CD4-positive, alpha-beta T cell treated with Interferon gamma for 1 hour (primary cell): ENCODE measurements at places on chromosomes 16 and 17.

- DNase-seq, result no peak
These were observed 52.0 kb downstream of the CDK12 start for GRCh38 chr17:39513309-39513708.

GRCh38 chr17:81053041-81053970 is 18.4 kb downstream of the BAIAP2 start:
- no peak for DNase-seq

DNA sequence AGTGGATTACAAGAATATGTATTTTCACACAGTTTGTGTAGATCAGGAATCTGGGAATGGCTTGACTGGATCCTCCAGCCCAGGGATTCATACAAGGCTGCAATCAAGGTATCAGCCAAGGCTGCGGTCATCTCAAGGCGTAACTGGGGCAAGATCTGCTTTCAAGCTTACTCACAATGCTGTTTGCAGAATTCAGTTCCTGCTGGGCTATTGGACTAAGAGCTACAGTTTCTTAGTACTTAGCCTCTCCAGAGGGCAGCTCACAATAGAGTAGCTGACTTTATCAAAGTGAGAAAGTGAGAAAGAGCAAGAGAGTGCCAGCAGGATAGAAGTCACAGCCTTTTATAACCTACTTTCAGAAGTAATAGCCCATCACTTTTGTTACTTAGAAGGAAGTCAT is 211.0 kb downstream of the MAP2K6 start:
- no peak for DNase-seq

GRCh38 chr16:69035375-69035774 is 70.1 kb upstream of the HAS3 start:
- no peak for DNase-seq

DNA sequence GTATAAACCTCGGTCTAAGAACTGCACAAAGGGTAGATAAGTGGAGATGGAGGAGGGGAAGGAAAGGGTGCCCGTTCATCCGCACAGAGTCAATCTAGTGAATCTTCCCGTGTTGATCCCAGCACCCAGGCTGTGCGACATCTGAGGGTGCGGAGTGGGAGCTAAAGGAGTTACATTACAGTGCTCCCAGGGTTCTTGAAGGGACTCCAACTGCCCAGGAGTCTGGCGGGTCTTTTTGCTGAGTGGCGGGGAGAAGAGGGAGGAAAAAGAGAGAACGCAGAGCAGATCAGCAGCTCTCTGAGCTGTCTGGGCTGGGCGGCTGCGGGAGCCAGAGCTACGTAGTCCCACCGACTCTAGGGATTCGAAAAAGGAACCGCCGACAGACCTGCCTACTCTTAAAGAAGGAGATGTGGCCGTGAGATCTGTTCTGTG is 1.6 kb upstream of the CA10 start:
- no peak for DNase-seq

DNA sequence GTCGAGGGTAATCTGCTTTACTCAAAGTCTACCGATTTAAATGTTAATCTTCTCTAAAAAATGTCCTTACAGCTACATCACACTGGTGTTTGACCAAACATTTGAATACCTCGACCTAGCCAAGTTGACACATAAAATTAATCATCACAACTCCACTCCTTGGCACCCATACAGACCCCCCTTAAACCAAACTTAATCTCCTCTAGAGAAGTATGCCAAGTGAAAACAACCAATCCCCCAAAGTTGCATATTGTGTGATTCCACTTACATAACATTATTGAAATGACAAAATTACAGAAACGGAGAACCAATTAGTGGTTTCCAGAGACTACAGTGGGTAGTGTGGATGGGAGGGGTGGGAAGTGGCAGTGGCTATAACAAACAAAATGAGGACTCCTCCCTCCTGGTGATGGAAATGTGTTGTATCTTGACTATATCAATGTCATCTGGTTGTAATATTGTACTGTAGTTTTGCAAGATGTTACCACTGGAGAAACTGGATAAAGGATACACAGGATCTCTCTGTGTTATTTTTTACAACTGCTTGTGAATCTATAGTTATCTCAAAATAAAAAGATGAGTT is 39.4 kb downstream of the CAPNS2 start:
- no peak for DNase-seq

DNA sequence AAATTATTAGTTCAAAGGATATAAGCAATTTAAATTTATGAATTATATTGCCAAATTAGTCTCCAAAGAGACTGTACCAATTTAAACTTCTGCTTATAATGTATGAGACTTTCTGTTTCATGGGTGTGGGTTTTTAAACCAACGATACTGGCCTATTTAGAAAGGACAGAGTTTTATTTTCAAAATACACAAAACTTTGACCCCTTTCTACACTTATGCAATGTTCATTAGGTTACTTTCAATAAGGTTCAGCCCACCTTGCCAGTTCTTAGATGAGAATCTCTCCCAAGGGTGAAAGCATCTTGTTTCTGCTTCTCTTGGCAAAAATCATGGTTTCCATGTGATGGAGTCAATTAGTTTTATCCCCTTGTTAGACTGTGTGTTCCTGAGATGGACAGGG is 84.7 kb downstream of the MYO1D start:
- no peak for DNase-seq

- no peak for DNase-seq
These were observed 3.9 kb upstream of the ZNF207 start for GRCh38 chr17:32345951-32346600.

DNA sequence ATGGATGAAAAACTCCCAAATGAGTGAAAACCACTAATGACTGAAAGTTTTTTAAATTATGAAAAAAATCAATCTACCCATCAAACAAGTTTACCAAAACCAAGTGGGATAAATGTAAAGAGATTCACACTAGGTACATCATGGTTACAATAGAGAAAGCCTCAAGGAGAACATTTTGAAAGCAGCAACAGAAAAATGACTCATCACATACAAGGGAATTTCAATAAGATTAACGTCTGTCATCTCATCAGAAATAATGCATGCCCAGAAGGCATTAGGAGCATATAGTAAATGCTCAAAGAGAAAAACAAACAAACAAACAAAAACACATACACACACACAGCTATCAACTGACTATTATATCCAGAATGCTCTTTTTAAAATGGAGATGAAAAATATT is 261.8 kb upstream of the KIF2B start:
- DNase-seq, result no peak

- peak; percentile 40 for DNase-seq
These were observed 44.0 kb downstream of the TUBD1 start for GRCh38 chr17:59848778-59849177.

DNA sequence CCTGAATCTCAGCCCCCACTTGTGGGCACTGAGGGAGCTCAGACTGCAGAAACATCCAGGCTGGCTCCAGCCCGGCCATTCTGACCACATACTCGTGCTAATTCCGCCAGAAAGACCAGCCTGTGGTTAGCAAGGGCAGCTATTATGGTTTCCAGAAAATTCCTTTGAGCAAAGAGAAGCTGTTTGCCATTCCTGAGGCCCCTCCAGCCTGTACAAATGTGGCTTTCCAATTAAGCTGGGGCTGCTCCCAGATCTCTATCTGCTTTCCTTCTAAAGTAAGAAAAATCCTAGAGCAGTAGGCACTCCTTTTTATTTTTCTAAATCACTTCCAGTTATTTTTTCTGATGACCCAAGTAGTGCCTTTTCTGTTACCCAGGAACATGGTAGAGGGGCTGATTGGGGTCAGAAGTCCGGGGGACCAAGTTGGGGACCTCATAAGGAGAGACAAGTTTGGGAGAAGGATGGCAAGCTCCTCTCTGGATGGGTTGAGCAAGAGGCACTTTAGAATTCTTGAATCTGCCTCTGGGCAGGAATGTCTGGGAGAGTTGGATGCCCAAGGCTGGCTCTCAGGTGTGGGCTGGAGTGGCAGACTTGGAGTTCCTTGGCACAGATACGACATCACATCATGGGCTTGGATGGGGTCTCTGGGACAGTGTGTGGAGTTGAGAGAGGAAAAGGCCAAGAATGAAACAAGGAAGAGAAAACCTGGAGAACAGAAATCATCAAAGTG is 83.3 kb upstream of the TNRC6C start:
- no peak for DNase-seq

GRCh38 chr16:85425074-85425662 is 188.0 kb upstream of the GSE1 start:
- DNase-seq, result no peak

GRCh38 chr17:18031955-18032354 is 7.0 kb downstream of the ATPAF2 start:
- no peak for DNase-seq

DNA sequence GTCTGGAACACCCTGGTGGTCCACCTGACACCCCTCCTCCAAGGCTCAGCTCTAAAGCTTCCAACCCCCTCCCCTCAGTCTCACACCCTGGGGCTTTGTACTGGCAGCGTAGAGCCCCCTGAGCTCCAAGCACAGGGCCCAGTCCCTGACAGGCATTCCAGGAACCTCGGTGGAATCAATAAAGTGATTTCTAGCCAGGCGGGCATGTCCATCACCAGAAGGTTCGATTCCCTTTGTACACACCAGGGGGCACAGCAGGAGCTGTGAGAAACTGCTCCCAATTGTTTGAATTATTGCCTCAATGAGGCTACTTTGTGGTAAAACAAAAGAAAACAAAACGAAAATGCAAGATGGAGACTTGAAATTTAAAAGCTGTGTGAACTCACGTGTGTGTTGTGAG is 51.8 kb downstream of the SMPD3 start:
- DNase-seq, result peak; percentile 39

DNA sequence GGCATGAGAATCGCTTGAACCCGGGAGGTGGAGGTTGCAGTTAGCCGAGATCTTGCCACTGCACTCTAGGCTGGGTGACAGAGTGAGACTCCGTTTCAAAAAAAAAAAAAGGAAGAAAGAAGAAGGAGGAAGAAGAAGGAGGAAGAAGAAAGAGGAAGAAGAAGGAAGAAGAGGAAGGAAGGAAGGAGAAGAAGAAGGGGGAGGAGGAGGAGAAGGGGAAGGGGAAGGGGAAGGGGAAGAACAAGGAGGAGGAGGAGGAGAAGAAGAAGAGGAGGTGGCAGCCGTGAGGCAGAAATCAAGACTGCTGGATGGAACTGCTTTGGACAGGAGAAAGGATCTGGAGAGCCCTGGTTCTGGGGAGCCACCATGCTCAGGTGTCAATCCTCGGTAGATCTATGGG is 29.7 kb upstream of the PEMT start:
- DNase-seq, result no peak

DNA sequence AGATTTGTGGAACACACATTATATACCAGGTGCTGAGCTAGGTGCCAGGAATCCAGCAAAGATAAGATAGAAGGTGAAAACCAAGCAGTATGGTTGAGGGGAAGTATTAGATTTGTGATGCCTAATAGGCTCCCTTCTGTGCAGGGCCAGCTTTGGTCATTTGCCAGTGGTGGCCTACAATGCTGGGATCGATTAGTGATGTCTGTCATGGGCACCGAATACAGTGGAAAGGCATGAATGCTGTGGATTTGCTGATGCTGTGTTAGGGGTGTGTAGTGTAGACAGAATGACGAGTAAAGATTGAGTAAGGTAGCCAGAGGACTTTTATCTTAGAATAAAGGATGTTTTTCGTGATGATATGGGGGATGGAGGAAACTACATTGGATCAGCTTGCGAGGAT is 48.9 kb downstream of the SNX29 start:
- DNase-seq, result no peak

DNA sequence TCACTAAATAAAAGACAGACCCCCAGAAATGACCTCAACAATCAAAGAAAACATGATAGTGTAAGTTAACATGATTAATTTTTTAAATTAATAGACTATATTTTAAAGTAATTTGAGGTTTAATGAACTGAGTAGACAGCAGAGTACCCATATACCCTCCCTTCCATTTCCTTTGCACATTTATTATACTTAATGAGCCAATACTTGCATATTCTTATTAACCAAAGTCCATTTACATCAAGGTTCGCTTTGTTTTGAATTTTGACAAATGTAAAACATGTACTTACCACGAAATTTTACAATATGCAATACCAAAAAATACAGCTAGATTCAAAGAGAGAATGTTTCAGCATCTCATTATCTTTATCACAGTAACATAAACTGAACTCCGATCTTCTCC is 72.7 kb downstream of the KANSL1 start:
- DNase-seq, result no peak

DNA sequence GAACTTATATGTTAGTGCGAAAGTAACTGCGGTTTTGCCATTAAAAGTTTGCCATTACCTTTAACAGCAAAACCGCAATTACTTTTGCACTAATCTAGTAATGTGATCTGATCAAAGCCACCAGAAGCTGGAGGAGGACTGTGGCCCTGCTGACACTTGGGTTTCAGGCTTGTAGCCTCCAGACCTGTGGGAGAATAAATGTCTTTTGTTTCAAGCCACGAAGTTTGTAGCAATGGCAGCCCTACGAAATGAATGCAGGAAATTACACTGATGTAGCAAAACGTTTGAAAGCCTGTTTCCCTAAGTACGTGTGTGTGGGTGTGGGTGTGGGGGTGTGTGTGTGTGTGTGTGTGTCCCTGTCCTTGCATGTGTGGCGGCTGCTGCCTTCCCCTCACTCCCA is 66.6 kb downstream of the WSB1 start:
- DNase-seq, result no peak

- DNase-seq, result peak; percentile 77
These were observed 20.9 kb upstream of the KRT19 start for GRCh38 chr17:41548844-41549595.

DNA sequence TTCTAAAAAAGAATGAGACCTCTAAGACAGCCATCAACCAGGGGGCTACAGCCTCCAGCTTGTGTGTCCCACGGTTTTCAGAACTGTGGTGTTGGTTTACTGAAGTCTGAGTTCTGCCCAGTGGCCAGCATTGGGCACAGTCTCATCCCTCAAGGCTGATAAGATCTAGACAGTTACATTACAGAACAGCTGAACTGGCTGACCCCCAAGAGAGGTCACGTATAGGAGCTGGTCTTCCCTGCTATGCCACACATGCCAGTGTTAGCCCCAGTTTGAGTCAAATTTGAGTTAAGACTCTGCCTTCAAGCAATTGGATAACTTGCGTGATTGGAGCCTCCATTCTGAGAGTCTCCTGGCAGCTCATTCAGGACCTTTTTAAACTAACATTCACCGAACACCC is 14.8 kb upstream of the NUP93 start:
- DNase-seq, result no peak

GRCh38 chr16:65662256-65662655 is 540.4 kb upstream of the CDH11 start:
- DNase-seq, result no peak

DNA sequence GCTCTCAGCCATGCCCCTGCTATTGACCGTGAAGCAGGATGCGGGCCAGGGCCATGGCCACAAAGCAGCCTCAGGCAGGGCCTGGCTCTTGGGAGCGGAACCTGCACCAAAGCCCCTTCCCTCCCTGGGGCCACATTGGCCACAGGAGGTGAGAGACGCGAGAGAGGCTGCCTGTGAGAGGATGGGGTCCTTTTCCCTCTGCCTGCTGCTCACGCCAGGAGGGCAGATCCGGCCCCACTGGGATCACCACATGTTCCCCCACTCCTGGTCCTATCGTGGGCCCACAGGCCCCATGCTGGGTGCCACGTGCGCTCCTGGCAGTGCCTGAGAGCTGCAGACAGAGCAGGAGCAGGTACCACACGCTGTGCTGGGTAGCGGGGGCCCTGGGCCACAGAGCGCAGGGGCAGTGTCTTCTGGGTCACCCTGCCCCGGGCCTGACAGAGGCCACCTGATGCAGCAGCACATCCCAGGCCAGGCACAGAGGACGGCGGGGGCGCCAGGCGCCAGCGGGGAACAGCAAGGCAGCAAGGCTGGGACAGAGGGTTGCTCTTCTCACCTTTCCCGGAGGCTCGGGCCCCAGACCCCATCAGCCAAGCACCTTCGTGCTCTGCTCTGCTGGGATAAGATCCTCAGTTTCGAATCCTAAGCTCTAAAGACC is 9.2 kb upstream of the NUDT16L1 start:
- no peak for DNase-seq
